Adrenal gland (tissue), 19 donors: ENCODE measurements at places on chromosomes 11 and 22.

DNA sequence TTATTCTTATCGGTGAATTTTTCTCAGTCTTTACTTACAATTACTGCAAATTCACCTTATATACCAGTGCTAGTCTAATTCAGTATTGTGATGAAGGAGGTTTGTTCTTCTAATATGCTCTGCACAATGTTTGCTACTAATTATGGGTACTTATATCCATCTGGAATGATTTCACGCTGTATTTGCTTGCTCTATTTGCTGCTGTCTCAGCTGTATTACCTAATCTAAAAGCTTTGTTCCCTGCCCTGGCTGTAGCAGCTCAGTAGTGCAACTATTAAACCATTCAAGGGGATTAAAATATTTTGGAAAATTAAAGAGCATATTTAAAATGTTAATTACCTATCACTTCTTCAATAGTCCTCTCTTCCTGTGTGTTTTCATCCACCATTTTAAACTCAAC, 375.3 kb downstream of the LUZP2 start:
- H3K4me1 ChIP-seq, result no peaks in the 10 kb centered on the region
- H3K4me3 ChIP-seq, result no peak overlapping the region
- H3K27ac ChIP-seq, result no peak overlapping the region

- H3K4me1 ChIP-seq, result no peaks in the 10 kb centered on the region
- H3K27me3 ChIP-seq, result no peaks in the 10 kb centered on the region
- DNase-seq, result no peak
- H3K4me3 ChIP-seq, result no peak overlapping the region
- no peaks in the 10 kb centered on the region for H3K36me3 ChIP-seq
Measured at GRCh38 chr11:3614742-3615171, 27.0 kb downstream of the ART5 start.

DNA sequence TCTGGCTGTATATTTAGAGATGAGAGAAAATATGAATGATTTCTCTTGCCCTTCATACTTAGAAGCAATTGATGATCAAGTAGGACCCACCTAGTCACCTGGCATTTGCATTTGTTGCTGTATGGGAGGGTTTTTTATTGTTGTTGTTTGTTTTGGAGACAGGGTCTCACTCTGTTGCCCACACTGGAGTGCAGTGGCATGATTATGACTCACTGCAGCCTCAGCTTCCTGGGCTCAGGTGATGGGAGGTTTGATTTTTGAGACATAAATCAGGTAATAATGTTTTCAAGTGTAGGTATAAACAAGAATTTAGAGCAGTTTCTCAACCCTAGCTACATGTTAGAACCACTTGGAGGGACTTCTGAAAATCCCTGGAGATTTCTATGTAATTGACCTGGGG, 63.0 kb downstream of the TNRC6B start:
- no peaks in the 10 kb centered on the region for H3K27me3 ChIP-seq
- H3K36me3 ChIP-seq, result no peaks in the 10 kb centered on the region
- DNase-seq, result no peak
- H3K4me3 ChIP-seq, result no peak overlapping the region

DNA sequence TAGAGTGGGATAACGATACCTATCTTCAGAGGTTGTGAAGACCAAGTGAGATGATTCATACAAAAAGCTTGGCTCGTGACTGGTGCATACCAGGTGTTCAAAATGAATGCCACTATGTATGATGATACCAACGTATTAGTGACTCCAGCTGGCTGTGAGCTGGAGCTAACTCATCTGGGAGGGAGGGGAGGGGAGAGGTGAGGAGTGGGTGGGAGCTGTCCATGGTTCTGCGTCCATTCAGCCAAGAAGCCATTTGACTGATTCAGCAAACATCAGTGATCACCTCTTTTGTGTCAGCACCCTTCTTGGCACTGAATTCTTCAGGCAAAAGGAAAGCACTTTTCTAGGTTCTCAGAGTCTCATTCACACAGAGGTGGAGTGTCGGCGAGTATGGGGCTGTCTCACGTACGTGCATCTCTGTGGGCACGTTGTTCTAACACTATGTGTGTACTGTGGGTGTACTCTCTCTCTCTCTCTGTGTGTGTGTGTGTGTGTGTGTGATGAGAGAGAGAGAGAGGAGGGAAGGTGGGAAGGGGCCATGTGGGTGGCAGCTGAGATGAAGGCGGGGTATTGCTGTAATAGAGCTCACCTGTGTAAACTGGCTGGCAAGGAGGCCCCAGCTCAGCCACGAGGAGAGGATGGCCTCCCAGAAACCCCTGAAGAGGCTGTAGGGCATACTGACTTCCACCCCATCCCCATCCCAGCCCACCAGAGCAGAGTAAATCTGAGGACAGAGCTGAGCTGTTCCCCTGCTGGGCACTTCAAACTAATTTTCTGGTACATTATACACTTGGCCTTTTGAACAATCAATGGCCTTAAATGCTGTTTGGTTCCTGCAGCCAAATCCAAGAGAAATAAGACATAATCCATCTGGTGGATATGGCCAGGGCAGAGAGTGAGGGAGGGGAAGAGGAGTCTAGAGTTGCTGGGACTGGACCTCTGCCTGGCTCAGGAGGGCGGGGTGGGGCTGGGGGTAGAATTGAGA, 96.1 kb upstream of the THY1 start:
- H3K36me3 ChIP-seq, result no peaks in the 10 kb centered on the region
- no peaks in the 10 kb centered on the region for H3K27me3 ChIP-seq
- no peak overlapping the region for H3K4me3 ChIP-seq
- DNase-seq, result no peak

DNA sequence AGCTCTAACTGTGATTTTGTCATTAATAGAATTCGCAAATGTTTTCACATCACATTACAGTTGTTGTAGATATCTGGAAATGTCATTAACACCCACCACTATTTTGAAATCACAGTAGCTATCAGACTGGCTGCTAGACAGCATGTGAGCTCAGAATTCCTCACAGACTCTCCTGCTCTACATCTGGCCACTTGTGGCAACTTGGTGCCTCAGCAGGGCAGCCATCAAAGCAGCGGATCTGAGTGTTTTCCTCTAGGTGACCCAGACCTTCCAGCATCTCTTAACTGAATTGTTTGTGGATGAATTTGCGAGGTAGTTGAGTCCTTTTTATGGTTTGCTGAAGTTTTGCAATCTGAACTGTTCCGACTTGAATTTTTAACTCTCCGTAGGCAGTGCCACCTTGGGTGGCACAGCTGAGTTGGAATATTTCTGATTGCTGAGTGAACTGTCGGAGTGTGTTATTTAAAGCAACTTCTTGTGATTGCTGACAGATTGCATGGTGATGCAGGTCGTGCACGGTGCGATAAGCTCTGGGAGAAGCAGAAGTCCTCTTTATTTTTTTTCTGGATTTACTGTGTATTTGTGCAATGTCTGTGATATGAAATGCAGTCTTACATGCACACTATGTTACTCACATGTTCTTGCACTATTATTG, 114.0 kb upstream of the PLET1 start:
- no peak for DNase-seq
- H3K36me3 ChIP-seq, result no peaks in the 10 kb centered on the region
- H3K4me1 ChIP-seq, result no peaks in the 10 kb centered on the region
- H3K4me3 ChIP-seq, result no peak overlapping the region
- H3K27me3 ChIP-seq, result no peaks in the 10 kb centered on the region

DNA sequence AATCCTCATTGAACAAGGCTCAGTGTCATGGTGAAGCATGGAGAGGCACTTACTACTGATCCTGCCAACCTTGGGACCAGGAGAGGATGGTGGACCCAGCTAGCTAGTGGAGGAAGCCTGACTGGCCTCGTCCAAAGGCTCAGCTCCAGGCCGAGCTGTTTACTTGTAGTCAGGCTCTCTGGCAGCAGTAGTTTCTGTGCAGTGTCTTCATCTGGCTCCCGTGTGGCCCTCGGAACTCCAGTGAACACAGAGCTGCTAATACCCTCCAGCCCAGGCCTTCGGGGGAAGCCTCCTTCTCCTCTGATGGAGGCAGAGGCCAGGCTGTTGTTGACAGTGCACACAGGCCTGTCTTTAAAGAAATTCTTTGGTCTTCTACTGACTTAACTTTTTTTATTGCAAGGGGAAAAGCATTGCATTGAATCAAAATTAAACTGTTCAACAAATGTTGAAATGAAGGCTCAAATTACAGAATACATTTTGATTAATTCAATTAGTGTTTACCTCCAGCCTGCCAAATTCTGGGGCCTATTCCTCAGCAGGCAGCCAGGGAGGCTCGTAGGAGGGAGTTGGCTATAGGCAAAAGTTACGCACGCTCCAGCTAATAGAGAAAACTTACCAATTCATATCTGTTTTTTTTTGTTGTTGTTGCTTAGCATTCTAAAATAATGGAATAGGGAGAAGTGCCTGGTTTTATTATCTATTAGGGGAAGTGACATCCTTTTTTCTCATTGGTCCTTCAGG, 18.8 kb downstream of the PPFIBP2 start:
- no peak overlapping the region for H3K4me3 ChIP-seq
- no peaks in the 10 kb centered on the region for H3K27me3 ChIP-seq
- H3K4me1 ChIP-seq, result no peaks in the 10 kb centered on the region

- H3K27me3 ChIP-seq, result no peaks in the 10 kb centered on the region
- H3K4me3 ChIP-seq, result no peak overlapping the region
- H3K4me1 ChIP-seq, result peaks cover 13% of the 10 kb centered on the region
- H3K27ac ChIP-seq, result no peak overlapping the region
- H3K36me3 ChIP-seq, result no peaks in the 10 kb centered on the region
Measured at GRCh38 chr11:104051778-104052177, 15.3 kb downstream of the DDI1 start.

DNA sequence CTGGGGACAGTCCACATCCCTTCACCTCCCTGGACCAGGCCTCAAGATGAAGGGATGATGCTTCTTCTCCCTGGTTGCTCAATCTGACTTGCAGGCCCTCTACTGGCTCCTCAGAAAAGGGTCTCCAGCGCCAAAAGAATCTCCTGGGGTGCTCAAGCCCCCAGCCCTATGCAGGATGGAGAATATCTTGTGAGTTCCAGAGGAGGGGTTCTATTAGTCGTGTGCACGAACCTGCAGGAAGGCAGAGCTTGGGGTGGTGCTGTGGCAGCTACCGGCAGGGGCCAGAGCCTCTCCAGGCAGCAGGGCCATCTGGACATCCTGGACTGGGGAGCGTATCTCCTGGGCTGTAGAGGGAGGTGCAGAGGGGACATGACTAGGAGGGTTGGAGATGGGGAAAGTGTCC, 1339.5 kb downstream of the BRD1 start:
- DNase-seq, result no peak
- peaks cover 33% of the 10 kb centered on the region for H3K27me3 ChIP-seq
- no peak overlapping the region for H3K27ac ChIP-seq
- no peak overlapping the region for H3K4me3 ChIP-seq
- H3K4me1 ChIP-seq, result no peaks in the 10 kb centered on the region

DNA sequence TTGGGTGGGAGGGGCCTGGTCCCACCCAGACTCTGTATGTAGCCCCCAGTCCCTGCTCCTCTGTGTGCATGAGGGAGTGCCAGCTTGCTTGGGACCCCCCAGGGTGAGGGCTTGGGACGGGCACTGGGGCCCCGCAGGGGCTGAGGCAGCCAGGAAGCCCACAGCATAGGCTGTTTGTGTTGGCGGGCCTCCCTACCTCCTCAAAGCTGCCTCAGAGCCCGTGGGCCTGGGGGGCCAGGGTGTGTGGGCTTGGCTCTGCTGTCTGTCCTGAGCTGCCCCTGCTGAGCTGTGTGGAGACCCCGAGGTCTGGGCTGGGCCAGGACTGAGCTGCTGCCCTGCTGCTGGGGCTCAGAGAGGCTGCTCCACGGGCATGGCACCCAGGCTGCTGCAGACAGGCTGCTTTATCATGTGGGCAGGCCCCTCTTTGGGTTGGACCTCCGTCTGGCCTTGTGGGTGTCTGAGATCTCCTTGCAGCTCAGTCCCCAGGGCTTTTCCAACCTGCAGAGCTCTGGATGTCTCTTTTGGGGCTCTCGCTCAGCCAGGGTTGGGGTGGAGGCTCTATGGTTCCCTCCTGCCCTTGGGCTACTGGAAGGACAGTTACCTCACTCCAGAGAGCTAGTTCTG, 3.3 kb downstream of the TSPAN4 start:
- H3K36me3 ChIP-seq, result no peaks in the 10 kb centered on the region
- peaks cover 36% of the 10 kb centered on the region for H3K4me1 ChIP-seq
- H3K27me3 ChIP-seq, result no peaks in the 10 kb centered on the region
- H3K27ac ChIP-seq, result peak overlapping the region; percentile 97

GRCh38 chr11:134655189-134655989, 243.3 kb upstream of the B3GAT1 start:
- no peaks in the 10 kb centered on the region for H3K4me1 ChIP-seq
- H3K27me3 ChIP-seq, result no peaks in the 10 kb centered on the region
- H3K4me3 ChIP-seq, result no peak overlapping the region
- no peak overlapping the region for H3K27ac ChIP-seq
- H3K36me3 ChIP-seq, result no peaks in the 10 kb centered on the region
- peak; percentile 9 for DNase-seq

- H3K27me3 ChIP-seq, result no peaks in the 10 kb centered on the region
- H3K27ac ChIP-seq, result no peak overlapping the region
- H3K36me3 ChIP-seq, result no peaks in the 10 kb centered on the region
- H3K4me1 ChIP-seq, result peaks cover 10% of the 10 kb centered on the region
Measured at GRCh38 chr22:50278956-50279619, 8.9 kb upstream of the MAPK11 start.

DNA sequence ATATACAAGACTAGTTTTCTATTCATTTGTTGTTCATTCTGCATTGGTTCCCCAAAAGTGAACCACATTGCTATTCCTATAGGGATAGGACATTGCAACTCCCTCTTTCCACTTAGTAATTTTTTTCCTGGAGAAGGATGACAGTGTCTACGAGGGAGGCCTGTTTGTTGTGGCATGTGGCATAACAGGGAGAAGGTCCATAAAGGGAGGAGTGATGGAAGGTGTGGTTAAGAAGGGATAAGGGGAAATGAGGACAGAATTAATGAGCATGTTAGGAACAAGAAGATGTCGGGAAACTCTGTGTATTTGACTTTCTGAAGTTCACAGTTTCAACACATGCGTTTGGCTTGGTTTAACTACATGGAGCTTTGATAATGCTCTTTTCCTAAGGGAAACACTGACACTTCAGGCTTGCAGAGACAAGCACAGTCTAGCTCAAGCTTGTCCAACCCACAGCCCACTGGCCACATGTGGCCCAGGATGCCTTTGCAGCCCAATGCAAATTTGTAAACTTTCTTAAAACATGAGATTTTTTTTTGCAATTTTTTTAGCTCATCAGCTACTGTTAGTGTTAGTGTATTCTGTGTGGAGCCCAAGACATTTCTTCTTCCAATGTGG, 149.7 kb downstream of the TRPC6 start:
- H3K27me3 ChIP-seq, result no peaks in the 10 kb centered on the region
- H3K27ac ChIP-seq, result no peak overlapping the region
- no peak for DNase-seq
- no peaks in the 10 kb centered on the region for H3K4me1 ChIP-seq
